ENCODE measurements at places on chromosomes 2 and 18. TPM values are rescaled to one million over a fixed set of nuclear protein-coding genes. Genes with fewer than 3 reads are reported as not detected.

DNA sequence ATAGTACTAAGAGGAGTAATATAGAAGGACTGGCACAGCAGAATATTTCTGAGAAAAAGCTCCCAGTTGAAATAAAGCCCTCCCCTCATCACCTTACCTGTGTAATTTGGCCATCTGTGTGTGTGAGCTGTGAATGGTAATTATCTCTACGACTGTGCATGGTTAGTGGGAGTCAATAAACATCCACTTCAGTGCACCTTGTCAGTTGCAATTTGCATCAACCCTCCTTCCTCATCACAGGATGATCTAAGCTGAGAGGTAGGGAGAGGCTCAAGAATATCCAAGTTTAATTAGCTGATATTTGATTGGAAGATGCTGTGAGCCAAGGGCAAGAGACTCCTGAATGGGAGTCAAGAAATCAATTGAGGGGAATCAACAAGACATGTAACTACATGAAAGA lies 694.9 kb upstream of the KLHL29 start:
- DNase-seq = no peak

DNA sequence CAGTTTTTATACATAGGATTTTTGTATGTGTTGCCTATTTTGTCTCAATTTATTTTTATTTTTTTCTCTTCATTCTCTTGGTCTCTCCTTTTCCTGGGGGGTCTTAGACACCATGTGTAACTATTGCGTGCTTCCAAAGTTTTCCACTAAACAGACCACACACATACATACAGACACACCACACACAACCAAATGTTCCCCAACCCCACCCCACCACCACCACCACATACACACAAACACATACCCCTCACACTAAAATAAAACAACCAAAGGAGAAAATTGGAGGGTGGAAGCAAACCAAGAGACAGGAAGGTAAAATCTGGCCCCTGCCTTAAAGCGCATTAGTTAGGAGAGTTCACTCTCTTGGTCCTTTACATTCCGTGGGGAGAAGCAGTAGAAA lies 30.0 kb upstream of the ANXA4 start:
- DNase-seq = no peak

CTAGE1 gene
- not detected for total RNA-seq

PPP4R1 gene
- total RNA-seq = 30.6 TPM

CRYGD gene
- not detected for total RNA-seq

MOCOS gene
- total RNA-seq = 29.7 TPM

GRCh38 chr2:29033656-29034055 lies 40.7 kb downstream of the PCARE start:
- DNase-seq = no peak

DNA sequence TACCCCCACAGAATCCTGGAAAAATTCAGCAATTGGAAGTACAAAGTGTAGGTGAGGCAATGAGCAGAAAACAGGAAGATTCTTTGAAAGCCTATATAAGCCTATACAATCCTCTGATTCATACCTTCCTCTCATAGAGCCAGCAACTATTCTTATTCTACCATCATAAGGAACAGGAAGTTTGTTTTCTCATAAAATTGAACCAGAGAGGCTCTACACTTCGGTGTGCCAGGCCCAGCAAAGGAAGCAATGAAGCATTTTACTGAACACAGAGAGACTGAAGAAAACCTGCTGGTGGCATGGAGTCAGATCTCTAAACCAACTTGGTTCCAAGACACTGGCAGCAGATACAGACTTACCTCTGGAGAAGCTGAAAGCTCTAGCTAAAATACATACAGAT lies 18.7 kb downstream of the CASP8 start:
- DNase-seq = no peak

RTTN gene
- total RNA-seq = 12.0 TPM

DNA sequence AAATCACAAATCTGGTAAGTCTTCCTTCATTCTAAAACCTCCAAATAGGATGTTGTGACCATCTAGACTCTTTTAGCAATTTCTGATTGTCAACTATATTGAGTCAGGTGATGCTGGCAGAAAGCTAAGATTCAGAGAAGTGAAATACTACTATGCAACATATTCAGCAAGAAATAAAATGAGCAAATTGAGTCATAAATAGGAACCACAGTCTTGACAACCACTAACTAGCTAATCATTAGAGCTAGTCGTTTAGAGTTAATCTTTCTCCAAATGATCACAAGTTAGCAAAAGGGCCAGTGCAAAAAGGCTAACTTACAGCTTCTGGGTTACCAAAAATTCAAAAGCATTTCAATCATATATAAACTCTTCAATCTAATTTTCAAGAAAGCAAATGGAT lies 54.5 kb downstream of the ROCK1 start:
- DNase-seq = no peak

GRCh38 chr2:149902081-149902480 lies 314.5 kb upstream of the MMADHC start:
- DNase-seq = no peak

DNA sequence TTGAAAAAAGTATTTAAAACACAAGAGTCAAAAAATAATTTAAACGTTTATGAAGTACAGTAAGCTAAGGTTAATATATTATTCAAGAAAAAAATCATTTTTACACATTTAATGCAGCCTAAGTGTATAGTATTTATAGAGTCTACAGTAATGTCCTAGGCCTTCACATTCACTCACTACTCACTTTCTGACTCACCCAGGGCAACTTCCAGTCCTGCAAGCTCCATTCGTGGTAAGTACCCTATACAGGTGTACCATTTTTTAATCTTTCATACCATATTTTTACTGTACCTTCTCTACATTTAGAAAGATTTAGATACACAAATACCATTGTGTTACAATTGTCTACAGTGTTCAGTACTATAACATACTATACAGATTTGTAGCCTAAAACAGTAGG lies 20.9 kb upstream of the RPRD1A start:
- DNase-seq = no peak

DNA sequence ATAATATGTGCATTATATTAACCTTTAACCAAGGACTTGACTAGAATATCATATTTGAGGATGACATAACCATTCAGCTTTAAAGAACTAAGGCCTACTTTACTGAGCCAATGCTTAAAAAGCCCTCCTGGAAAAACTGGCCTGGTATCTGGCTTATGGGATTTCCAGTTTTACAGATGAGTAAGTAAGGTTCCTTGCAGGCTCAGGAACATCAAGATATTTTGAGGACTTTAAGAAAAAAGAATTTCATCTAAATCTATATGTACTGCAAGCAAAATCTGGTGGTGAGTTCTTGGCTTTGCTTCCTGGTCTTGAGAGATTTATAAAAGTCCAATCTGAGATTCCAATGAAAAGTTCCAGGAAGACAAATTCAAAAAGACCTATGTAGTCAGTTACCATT lies 417.0 kb upstream of the NRXN1 start:
- DNase-seq = no peak

UGT1A4 gene
- not detected for total RNA-seq

GNAL gene
- total RNA-seq = 8.6 TPM

DNA sequence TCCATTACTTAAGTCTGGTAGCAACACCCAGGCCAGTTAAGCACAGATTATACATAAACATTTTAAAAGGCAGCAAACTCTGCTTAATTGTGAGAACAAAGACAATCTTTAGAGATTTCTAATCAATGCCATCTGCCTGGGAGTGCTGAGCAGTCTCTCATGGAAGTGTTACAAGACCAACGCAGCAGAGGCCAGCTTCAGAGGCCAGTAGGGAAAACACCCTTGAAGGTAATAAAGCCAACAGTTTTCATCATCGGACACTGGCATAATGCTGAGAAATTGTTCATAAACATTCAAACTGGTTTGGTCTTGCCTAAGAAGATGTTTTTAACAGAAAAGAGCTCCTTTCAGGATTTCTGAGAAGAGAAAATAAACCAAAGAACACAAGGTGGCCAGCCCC lies 35.0 kb downstream of the EPB41L3 start:
- DNase-seq = no peak

- no peak for DNase-seq
Measured at GRCh38 chr2:49033394-49034185, 120.7 kb downstream of the FSHR start.

DNA sequence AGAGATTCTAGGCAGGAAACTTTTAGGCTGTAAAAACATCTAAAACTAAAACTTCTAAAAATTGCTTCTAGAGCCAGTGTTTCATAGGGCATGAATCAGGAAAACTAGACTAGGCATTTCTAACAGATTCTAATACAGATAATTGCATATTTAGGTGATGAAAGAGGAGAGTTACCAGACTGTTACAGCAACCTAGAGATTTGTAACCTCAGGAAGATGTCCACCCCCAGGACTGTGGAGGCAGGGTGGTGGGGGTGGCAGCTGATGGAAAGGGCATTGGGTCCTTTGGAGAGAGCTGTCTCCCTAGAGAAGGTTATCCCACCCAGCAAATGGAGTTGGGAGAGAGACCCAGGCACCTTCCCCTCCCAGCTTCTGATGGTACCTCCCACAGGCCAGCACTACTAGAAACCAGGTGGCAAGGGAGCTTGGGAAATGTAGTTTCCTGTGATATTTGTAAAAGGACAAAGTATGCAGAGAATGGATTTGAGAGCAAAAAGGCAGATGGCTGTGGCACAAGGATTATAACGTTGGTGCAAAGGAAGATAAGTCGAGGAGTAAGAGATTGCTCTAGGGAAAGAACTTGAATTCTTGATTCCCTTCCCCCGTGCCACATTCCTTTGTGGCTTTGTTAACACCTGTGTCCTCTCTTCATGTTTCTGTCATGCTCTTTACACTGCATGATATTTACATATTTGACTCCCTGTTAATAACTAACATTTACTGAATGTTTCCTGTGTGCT lies 75.6 kb upstream of the MGAT5 start:
- no peak for DNase-seq

RBM45 gene
- 17.7 TPM for total RNA-seq

MC5R gene
- total RNA-seq = not detected

- peak; percentile 56 for DNase-seq
Measured at GRCh38 chr2:170409164-170409535, 231.2 kb downstream of the MYO3B start.

All from NCI-H460 (cell line).